Hematopoietic multipotent progenitor cell (in vitro differentiated cells): ENCODE measurements at places on chromosomes 4 and X. TPM values are rescaled to one million over a fixed set of nuclear protein-coding genes. Genes with fewer than 3 reads are reported as not detected.

GAGE12D gene
- total RNA-seq: not detected

CPZ gene
- not detected for total RNA-seq

ATP6AP2 gene
- 38.5 TPM for total RNA-seq

MAGEC3 gene
- under 0.01 TPM for total RNA-seq

ARHGAP6 gene
- 1.3 TPM for total RNA-seq

DDIT4L gene
- total RNA-seq: not detected

PASD1 gene
- total RNA-seq: not detected

TMEM156 gene
- total RNA-seq: 1.1 TPM

LRRC66 gene
- not detected for total RNA-seq

BRS3 gene
- not detected for total RNA-seq

DIAPH2 gene
- total RNA-seq: 7.5 TPM

MAGEA2 gene
- not detected for total RNA-seq

ZNF157 gene
- total RNA-seq: 0.54 TPM

CYTL1 gene
- total RNA-seq: 98.3 TPM

TEX13C gene
- not detected for total RNA-seq

JADE1 gene
- 23.7 TPM for total RNA-seq

MAB21L2 gene
- total RNA-seq: not detected

C4orf36 gene
- total RNA-seq: 0.54 TPM

LRCH2 gene
- total RNA-seq: 0.54 TPM
